ENCODE measurements at places on chromosomes 12 and 14.

GRCh38 chr12:45130881-45131281, 80.0 kb upstream of the DBX2 start:
- DNase-seq: peak; percentile 58

GRCh38 chr12:40552868-40553267, 139.4 kb upstream of the CNTN1 start:
- DNase-seq: no peak

DNA sequence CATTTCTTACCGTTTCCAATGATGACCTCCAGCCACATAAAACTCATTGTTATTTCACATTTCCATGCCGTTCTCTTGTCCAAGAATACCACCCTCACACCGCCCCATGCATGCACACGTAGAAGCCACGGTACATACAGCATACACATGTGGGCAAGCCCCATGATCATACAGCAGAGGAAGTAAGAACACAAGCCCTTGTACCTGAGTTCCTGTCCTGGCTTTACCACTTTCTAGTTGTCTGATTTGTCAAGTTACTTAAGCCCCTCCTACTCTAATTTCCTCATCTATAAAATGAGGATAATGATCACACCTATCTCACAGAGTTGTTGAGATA, 59.9 kb downstream of the DUSP16 start:
- DNase-seq: no peak

DNA sequence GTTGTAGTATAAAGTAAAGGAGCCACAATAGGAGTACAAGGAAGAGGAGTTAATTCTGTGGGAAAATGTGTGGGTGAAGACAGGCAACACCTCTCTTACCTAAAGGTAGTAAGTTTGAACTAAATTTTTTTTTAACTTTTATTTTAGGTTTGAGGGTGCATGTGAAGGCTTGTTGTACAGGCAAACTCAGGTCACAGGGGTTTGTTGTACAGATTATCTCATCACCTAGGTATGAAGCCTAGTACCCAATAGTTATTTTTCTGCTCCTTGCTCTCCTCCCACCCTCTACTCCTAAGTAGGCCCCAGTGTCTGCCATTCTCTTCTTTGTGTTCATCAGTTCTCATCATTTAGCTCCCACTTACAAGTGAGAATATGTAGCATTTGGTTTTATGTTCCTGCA, 70.5 kb downstream of the DNAI7 start:
- no peak for DNase-seq

DNA sequence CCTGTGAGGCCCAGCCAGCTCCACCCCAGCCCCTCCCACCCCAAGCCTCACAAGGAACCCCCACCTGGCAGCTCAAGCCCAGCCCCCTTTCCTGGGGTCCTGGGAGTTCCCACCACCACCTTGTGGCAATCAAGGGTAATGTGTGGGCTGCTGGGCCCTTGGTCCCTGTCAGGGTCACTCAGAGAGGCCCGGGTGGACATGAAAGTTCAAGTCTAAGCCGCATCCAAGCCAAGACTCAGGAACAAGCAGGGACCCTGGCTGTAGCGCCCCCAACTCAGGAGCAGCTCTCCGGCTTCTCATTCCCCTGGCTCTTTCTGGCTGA, 106.4 kb upstream of the C14orf180 start:
- no peak for DNase-seq

- no peak for DNase-seq
Measured at GRCh38 chr14:27181333-27181732, 583.5 kb upstream of the NOVA1 start.

DNA sequence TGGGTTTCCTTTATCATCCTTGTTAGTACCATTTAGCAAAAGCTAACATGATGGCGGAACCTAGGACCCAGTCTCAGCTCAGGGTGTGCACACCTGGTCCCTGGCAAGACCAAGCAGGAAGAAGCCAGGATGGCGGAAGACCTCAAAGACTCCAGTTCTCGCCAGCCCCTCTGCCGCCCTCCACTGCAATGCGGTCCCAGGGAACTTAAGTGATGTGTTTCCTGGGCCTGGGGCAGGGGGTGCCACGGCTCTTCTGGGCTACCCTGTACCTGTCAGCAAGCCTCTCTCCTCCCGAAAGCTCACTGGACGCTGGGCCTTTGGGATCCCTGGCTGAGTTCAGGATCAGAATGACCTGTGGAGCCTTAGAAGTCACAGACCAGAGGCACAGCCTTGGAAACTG, 71.3 kb downstream of the FBXL14 start:
- no peak for DNase-seq

GRCh38 chr14:85075694-85076476, 454.1 kb upstream of the FLRT2 start:
- DNase-seq: no peak

DNA sequence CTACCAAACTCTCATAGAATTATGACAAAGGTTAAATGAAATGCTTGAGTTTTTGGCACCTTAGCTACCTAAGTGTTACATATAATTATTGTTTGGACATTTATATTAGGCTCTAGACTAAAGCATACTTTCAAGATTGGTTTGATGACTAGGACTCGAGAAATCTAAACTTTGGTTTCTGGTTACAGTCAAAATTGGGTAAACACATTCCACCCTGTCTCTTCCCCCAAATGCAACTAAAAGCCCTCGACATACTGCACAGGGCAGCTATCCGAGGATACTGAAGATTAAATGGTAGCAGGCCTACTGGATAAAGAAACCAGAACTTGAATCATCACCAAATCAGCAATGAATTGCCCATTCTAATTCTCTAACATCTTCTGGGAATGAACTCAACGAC, 369.1 kb downstream of the PRKD1 start:
- DNase-seq: no peak

- DNase-seq: no peak
Measured at GRCh38 chr12:108583991-108584390, 13.9 kb downstream of the TMEM119 start.
